ENCODE measurements at places on chromosomes 5 and 9. TPM values are rescaled to one million over a fixed set of nuclear protein-coding genes. Genes with fewer than 3 reads are reported as not detected.

SLC45A2 gene
- 0.13 TPM for total RNA-seq

TOR2A gene
- 5.8 TPM for total RNA-seq

PAEP gene
- not detected for total RNA-seq

C9orf50 gene
- total RNA-seq: not detected

CCL27 gene
- total RNA-seq: 0.14 TPM

PCDHAC1 gene
- 0.07 TPM for total RNA-seq

CSNK1A1 gene
- 486 TPM for total RNA-seq

TRIM36 gene
- total RNA-seq: 0.74 TPM

PCDHAC2 gene
- total RNA-seq: 2.5 TPM

CCDC152 gene
- total RNA-seq: 1.1 TPM

ECSCR gene
- 513 TPM for total RNA-seq

PCAT7 gene
- not detected for total RNA-seq

PCDHB7 gene
- total RNA-seq: 0.40 TPM

DRD1 gene
- total RNA-seq: not detected

CMBL gene
- total RNA-seq: 6.1 TPM

CYLC2 gene
- not detected for total RNA-seq

CKMT2 gene
- total RNA-seq: 0.07 TPM
